Activated CD4-positive, alpha-beta memory T cell treated with anti-CD3 and anti-CD28 coated beads for 36 hours (primary cell): ENCODE measurements at places on chromosomes 11 and 22. TPM values are rescaled to one million over a fixed set of nuclear protein-coding genes. Genes with fewer than 3 reads are reported as not detected.
A peak's percentile ranks its signal among the peaks of the same experiment; 100 is the strongest.

MICAL2 gene
- 220 TPM for total RNA-seq

OR5M3 gene
- total RNA-seq = not detected

SLN gene
- total RNA-seq = not detected

DNA sequence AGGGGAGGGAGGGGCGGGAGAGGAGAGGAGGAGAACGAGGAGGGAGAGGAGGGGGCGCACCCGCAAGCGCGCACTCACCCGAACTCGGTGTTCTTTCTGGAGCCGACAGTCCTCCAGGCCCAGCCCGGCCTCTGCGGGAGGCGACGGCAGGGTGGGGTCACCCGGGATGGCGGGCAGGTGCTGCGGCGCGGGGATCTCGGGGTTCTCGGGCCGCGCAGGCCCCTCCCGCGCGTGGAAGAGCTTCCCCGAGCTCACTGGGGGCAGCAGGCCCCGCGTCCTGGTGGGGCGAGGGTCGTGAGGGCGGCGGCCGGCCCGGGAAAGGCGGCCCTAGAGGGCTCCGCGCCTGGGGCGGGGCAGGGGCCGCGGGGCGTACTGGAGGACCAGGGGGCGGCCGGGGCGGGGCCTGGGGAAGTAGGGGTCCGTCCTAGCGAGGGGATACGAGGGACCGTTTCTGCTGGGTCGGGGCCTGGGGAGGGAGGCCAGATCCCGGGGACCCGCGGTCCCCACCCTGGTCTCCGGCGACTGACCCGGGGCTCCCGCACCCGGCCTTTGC is 5.2 kb downstream of the LMNTD2 start:
- H3K36me3 ChIP-seq = no peaks in the 10 kb centered on the region
- no peak overlapping the region for H3K27ac ChIP-seq
- peaks cover 5% of the 10 kb centered on the region for H3K27me3 ChIP-seq
- H3K4me1 ChIP-seq = peaks cover 10% of the 10 kb centered on the region
- no peak overlapping the region for H3K4me3 ChIP-seq

DNA sequence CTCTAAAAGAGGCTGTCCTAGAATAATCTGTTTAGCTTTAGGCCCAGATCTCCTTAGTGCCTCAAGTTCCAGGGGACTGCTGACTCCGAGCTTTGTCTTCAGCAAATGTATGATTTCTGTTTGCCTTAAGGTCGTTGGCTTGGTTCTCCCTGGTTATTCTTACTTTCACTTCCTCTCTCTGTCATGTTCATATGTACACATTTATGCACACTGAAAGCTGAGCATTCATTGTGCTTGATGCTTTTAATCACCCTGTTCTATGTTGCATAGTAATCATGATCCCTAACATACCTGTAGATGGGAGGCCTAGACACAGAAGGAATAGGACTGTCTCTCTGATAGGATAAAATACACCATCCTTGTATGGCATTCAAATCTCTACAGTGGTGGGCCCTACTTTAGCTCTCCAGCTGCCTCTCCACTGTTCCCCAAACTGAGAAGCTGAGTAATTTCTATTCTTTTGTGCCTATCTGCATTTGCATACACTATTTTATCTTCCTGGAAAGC is 7.2 kb downstream of the PPFIBP2 start:
- no peak for DNase-seq
- H3K4me1 ChIP-seq = peaks cover 30% of the 10 kb centered on the region
- H3K36me3 ChIP-seq = no peaks in the 10 kb centered on the region
- no peaks in the 10 kb centered on the region for H3K27me3 ChIP-seq

DNA sequence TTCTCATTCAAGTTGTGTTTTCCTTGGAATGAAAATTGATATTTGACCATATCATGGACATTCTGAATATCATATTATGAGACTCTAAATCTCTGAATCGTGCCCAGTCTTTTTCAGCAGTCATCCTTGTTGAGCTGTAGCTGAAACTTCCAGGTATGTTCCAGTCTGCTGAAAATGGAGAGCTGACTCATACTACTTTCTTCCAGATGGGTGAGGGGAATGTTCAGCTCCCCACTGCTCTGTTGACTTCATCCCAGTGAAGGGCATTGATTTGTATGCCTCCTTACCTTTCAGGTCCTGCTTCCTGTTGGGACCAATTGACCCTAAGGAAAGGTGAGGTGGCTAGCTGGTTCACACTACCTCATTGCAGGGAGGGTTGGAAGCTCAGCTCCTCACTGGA is 3.5 kb downstream of the OR5P2 start:
- H3K36me3 ChIP-seq = no peaks in the 10 kb centered on the region
- no peak overlapping the region for H3K27ac ChIP-seq

GRCh38 chr11:64757549-64758329 is 2.0 kb downstream of the PYGM start:
- H3K36me3 ChIP-seq = peaks cover 9% of the 10 kb centered on the region
- DNase-seq = no peak
- peaks cover 17% of the 10 kb centered on the region for H3K4me1 ChIP-seq
- no peak overlapping the region for H3K27ac ChIP-seq
- H3K4me3 ChIP-seq = no peak overlapping the region

- peak overlapping the region; percentile 69 for H3K4me3 ChIP-seq
- peaks cover 97% of the 10 kb centered on the region for H3K36me3 ChIP-seq
- DNase-seq = no peak
Measured at GRCh38 chr11:128481135-128481534, 106.2 kb downstream of the ETS1 start.

DNA sequence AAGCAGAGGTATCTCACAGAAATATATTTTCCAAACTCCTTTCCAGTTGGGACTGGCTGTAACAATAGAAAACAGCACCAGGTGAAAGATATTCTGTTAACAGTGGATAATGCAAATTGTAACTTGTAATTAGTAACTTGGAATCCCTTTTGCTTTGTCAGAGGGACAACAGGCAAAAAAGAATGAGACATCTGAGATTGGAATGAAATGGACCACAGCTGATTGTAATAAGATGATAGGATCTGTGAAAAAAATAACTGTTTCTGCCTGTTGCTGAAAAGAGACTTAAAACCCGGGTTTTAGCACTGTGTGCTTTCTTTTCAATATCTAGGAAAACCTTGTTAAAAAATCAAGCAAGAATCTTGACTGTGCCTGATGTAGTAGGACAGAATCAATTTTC is 655.7 kb downstream of the METTL15 start:
- H3K27me3 ChIP-seq = no peaks in the 10 kb centered on the region
- no peaks in the 10 kb centered on the region for H3K4me1 ChIP-seq

DNA sequence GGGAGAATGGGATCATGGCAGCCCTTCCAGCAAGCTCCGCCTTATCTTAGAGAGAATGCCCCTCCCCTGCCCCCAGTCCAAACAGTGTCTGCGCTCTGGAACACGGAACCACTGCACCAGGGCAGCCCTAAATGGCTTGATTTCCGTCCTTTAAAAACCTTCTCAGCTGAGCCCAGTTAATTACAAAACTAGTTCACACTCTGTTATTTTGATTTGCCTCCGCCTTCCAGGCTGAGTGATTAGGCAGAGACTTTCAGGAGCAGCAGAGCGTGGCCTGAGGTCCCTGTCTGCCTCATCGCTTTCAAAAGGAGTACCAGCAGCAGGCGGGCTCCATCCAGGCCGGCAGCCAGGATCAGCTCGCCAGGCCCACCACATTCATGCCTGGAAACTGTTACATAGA is 313.0 kb downstream of the BRD1 start:
- H3K36me3 ChIP-seq = peaks cover 10% of the 10 kb centered on the region
- DNase-seq = no peak
- H3K4me1 ChIP-seq = peaks cover 13% of the 10 kb centered on the region

GRCh38 chr11:10041748-10042446 is 252.1 kb downstream of the SBF2 start:
- no peaks in the 10 kb centered on the region for H3K4me1 ChIP-seq
- DNase-seq = no peak
- no peak overlapping the region for H3K27ac ChIP-seq
- peaks cover 22% of the 10 kb centered on the region for H3K36me3 ChIP-seq

DNA sequence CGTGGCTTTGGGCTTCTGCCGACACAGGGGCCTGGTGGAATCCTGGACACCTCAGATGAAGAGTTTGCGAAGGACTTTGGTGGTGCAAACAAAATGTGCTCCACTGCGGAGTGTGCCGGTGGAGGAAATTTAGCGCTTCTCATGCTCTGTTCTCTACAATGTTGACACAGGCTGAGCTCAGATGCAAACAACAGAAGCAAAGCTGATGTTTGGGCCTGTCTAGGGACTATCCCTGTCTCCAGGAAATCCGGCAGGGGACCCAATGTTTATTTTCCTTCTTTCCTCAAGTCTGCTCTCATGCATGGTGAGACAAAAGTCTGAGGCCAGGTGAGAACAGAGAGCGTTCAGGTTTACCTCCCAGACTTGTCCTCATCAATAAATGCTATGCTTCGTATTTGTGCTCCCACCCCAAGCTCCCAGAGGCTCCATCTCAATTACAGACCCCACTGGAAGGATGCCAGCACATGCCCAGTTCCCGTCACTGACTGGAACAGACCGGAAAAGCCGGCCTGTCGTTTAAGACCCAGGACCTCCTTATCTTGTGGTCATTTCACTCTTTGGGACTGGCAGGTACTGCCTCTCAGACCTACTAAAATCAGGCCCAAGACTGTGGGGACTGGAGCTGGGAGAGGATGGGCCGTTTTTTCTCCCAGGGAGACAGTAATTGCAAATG is 105.7 kb upstream of the B3GAT1 start:
- H3K36me3 ChIP-seq = no peaks in the 10 kb centered on the region
- no peak overlapping the region for H3K4me3 ChIP-seq
- H3K4me1 ChIP-seq = no peaks in the 10 kb centered on the region
- peaks cover 9% of the 10 kb centered on the region for H3K27me3 ChIP-seq
